ENCODE measurements at places on chromosomes 6 and 20.
A peak's percentile ranks its signal among the peaks of the same experiment; 100 is the strongest.

GRCh38 chr20:52684905-52685304 is 287.3 kb upstream of the TSHZ2 start:
- DNase-seq: no peak

- no peak for DNase-seq
Measured at GRCh38 chr6:17709476-17709875, 2.8 kb upstream of the NUP153 start.

DNA sequence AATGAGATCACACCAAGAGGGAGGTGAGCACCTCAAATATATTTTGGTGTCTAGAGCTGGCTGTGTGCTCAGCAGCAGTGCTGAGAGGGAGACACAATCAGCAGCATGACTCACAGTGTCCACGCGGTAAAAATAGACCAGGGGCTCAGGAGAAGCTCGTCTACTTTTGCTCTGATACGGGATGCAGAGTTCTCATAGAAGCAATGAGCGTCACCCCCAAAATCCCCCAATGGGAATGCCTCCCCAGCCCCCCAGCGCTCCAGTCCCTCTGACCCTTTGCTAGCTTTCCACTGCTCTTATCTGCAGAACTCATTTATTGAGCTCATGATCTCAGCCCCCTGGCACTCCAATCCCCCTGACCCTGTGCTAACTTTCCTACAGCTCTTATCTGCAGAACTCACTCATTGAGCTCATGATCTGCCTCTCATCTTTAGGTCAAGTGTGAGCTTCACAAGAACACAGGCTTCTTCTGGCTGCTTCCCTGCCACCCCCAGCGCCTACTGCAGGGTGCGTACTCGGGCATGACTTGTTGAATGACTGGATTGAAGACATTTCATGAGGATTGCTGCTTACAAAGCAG is 34.0 kb downstream of the SYNDIG1 start:
- DNase-seq: no peak

DNA sequence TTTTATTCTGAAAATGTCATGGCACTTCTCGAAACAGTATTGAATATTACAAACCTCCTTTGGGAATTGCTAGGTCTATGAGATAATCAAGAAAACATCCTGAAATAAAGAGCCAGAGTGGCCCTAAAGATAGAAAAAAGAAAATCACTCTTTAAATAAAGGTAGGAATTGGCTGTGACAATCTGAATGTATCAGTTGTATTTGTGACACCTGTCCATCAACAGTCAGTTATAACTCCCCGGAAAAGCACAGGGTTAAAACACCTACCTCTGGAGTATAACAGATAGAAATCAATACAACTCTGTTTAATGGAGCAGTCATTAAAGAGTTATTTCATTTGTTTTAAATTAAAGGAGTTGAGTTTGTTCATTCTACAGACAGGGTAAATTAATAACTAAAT is 21.2 kb downstream of the RNF24 start:
- DNase-seq: no peak

DNA sequence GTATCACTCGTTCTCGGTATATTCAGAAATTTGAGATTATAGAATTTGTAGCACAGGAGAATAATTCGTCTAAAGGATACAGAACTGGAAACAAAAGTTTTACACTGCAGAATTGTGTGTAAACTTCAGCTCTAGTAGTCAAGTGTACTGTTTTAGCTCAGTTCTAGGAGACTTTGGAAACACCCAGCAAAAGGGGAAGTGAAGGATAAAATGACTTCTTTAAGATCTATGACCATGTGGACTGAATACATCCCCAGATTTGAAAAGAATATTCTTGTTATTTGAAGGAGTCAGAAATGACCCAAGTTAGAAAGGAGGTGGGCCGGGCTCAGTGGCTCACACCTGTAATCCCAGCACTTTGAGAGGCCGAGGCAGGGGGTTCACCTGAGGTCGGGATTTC is 174.0 kb upstream of the FOXQ1 start:
- no peak for DNase-seq

GRCh38 chr20:53778041-53778516 is 184.4 kb upstream of the ZNF217 start:
- no peak for DNase-seq

- DNase-seq: peak; percentile 33
Measured at GRCh38 chr6:31079656-31080261, 32.6 kb downstream of the C6orf15 start.

DNA sequence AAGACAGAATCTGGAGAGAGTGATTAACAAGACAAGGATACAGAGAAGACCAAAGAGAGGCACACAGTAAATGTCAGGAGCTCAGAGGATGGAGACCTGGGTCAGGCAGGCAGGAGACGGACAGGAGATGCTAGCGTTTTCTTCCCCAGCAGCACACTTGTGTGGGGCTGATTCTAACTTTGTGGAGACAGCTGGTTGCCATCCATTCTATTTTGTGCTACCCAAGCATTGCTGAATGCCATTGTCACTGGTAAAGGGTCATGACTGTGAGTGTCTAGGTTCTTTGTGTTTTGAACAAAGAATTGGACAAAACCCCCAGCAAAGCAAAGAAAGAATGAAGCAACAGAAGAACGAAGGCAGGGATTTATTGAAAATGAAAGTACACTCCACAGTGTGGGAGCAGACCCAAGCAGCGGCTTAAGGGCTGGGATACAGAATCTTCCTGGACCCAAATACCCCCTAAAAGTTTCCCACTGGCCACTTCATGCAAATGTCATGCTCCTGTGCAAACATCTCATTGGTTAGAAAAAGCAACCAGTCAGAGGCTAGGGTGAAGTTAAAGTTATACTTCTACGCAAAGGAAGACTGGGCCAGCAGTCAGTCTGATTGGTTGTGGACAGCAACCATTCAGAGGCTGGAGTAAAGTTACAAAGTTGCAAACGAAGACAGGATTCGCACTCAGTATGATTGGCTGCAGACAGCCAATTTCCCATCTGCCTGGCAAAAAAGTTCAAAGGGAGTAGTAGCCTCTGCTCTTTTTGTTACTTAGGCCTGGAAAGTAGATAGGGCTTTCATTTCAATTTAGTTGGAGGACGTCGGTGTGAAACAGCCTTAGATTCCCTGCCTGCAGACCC is 17.5 kb downstream of the PTK7 start:
- DNase-seq: no peak

DNA sequence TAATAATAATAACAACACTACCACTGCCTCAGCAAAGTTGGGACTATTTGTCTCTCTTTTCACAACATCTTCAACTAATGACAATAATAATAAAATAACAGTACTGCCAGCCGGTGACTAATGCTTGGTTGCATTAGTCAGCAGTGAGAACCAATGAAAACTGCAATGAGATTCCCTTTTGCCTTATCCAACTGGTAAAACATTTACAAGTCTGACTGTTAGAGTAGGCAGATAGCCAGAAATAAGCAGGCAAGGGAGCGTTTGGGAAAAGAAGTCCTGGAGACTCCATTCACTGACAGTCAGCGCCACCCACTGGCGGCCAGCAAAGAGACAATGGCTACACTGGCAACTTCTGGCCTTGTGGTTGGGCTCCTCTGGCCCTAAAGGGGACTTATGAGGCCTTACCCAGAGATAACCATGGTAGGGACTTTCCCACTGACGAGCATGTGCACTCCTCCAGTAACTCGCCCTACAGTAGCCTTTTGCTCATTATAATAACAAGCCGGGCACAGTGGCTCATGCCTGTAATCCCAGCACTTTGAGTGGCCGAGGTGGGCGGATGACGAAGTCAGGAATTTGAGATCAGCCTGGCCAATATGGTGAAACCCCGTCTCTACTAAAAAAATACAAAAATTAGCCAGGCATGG is 3.4 kb upstream of the NSFL1C start:
- no peak for DNase-seq

DNA sequence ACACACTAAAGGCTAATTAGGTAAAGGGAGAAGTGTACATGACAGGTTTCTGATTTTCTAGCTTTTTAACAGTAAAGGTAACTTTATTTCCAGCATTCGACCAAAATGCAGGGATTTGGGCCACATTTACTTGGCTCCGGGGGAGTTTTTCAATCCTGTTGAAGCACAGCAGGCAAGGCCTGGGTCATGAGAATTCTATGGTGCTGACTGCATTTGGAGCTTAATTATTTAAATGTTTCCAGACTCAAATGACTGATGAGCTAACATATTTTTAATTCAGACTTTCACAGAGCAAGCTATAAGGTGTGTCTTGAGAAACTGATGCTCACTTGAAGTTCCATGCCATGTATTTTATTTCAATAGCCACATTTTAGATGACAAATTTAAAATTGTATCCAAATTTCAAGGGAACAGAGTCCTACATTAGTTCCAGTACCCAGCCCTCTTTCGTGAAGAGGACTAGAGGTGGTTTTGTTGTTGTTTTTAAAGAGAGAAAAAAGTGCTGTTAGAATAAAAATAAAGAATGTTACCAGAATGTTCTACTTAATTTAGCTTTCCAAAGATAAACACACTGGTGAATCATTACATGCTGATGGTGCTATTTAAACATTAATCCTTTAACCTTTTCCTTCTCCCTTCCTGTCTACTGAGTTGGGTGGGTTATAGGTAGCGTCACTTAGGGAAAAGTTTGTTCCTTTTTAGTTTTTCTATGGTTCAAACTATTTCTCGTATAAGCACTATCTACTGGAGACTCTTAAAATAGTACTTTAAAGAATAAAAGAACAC is 82.3 kb upstream of the PHACTR2 start:
- no peak for DNase-seq

DNA sequence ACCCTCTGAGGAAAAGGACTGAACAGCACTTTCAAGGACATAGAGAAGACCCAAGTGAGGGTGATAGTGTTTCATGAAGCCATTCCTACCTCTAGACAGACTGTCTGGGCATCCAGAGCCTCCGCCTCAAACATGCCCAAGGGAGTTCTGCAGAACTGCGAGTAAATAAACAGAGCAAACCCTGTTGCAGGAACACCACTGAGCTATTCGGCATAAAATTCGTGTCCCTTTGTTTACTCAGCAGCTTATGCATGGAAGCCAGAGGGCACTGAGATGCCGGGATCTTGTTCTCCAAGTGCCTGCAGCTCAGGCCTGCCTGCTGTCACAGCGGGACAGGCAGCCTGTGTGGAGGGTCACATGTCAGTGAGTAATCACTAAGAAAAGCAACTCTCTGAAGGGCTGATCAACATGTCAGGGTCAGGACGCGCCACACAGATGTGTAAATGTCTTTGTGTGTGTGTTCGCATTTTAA is 164.9 kb upstream of the HEY2 start:
- DNase-seq: no peak

DNA sequence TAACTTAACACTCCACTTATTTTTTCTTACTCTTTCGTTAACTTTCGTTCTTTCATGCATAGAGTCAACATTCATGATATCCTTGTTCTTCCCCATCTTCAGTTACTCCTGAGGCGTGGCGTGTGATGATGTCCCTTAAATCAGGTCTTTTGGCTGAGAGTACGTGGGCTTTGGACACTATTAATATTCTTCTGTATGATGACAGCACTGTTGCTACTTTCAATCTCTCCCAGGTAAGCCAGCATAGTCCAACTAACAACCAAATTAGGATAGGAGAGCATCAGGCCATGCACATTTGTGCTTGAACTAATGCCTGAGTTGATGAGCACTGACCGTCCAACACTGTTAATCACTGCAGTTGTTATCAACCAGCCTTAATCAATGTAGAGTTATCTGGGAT is 119.6 kb downstream of the TMEM242 start:
- no peak for DNase-seq

- no peak for DNase-seq
Measured at GRCh38 chr6:109867970-109868358, 110.1 kb upstream of the GPR6 start.

DNA sequence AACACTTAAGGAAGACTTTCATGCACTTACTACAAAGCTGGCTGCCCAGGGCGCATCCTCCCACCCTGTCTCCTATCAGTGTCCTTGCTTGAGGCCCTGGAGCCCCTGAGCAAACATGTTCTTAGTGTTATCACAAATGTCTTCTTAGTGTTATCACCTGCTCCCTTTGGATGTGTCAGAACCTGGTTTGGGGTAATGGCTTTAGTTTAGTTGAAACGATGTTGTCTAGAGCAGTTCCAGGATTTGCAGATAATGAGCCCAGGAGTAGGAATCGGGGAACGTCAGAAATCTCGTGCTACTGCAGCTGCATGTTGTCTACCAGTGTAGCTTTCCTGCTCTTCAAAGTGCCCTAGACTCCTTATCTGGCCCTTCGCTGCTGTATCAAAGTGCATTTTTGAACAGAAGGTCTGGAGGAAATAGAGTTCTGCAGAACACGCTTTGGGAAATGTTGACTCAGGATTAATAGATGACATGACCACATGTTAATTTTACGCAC is 69.6 kb downstream of the PHACTR2 start:
- no peak for DNase-seq

- DNase-seq: no peak
Measured at GRCh38 chr6:105831311-105832097, 254.6 kb upstream of the PRDM1 start.

GRCh38 chr6:44133003-44133931 is 5.9 kb downstream of the TMEM63B start:
- no peak for DNase-seq

DNA sequence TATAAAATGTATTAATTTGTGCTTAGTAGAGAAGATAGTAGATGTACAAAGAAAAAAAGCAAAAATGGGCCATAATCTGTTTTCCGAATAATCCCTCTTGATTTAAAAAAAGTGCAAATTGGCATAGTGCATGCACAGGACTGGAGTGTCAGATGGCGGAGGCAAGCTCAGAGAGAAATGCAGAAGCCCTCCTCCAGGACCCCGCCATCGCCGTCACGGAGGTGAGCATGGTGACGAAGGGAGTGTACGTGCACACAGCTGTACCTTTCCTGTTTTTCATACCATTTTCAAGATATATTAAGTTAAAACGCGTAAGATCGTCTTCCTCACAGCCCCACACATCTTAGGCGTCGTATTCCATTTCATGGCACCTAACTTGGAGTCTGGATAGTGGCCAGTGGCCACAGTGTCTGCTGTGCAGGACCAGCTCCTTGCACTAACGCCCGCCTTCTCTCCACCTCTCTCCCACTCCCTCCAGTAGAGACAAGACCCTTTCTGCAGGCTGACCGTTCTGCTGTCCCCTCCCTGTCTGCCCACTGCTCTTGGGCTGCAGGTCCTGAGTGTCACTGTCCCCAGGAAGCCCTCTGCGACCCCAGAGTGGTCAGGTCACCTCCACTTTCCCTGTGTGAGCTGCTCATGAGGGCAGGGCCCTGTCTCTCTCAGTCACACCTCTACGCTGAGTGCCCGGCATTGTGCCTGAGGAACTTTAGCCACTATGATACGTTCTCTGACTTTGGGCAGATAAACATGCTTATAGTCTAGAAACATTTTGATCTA is 9.8 kb downstream of the DUSP22 start:
- DNase-seq: no peak

DNA sequence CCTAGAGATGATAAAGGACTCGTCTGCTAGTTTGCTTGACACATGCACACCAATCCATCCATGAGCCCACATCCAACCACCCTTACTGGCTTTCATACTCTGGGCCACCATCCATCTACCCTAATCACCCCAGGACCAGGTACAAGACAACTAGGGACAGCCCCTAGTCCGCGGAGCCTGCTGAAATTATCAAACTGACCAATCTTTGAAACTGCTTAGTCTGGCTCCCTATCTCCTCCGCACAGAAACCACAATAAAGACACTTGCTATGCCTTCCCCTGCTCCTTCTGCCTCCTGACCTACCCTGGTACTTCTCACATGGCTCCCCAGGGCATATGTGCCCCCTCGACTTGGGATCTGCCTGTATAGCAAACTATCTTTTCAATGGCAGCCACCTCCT is 33.1 kb downstream of the PXDC1 start:
- no peak for DNase-seq

All from stimulated activated CD8-positive, alpha-beta memory T cell treated with anti-CD3 and anti-CD28 coated beads, Interleukin-7, amount 100 ng/mL, for 1 hour (primary cell).